ENCODE measurements at places on chromosomes 11 and 22.

DNA sequence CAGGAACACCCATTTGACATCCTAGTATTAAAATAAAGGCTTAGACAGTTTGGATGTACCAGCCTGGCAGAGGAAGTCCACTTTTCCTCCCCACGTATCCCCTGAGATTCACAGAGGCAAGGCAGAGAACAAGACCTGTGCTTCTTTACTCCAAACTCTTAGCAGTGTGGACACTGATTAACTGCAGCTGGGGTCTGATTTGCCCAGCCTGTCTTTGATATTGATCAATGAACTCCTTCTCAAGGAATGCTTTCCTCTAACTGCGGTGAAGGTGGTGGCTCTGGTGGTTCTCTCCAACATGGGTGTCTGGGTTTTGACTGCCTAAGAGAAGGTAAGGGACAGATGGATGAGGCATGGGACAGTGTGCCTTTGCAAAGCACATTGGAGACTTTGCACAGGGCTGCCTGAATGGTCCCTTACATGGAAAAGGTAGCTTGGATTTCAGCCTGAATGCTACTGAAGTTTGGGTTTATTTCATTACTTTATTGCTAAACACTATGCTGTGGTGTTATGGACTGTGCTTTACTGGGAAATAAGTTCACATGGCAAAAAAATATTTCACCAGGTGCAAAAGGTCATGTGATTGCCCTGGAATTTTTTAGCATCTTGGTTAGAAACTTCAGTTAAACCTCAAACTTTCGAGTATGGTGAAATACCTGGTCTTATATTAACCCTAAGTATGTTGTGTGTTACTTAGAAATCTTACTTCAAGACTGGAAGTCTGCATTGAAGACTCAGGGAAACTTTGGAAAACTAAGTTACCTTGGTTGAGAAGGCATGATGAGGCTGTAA lies 1.8 kb downstream of the GAS2 start:
- no peak for DNase-seq

- DNase-seq = no peak
Measured at GRCh38 chr11:74310857-74311256, 583 bp downstream of the P4HA3 start.

DNA sequence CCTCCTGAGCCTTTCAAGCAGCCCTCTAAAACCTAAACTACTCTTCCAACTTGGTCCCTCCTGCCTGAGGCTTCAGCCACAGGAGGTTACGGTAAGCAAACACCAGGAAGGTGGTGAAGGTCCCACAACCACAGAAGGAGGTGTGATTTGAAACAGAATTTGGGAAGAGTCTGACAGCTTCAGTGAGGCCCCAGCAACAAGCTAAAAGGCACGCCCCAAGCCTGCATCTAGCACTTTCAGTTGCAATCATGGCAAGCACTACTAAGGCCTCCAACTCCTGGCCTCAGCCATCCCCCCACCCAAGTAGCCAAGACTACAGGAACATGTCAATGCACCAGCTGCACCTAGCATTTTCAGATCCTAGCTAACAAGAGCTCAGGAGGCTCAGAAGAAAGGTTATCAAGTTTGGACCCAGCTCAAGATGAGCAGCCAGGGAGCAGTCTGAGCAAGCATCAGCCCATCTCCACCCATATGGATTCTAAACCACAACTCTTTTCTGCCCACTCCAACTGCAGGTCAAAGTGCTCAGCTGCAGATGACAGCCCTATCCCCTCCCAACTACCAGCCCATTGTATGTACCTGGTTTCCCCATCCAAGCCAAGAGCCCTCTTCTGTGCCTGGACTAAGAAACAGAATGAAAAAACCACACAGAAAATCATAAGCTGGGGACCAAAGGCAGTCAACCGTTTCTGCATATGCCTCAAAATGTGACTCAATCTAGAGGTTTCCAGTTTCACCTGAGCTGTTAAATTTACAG lies 10.4 kb upstream of the AHNAK start:
- no peak for DNase-seq

DNA sequence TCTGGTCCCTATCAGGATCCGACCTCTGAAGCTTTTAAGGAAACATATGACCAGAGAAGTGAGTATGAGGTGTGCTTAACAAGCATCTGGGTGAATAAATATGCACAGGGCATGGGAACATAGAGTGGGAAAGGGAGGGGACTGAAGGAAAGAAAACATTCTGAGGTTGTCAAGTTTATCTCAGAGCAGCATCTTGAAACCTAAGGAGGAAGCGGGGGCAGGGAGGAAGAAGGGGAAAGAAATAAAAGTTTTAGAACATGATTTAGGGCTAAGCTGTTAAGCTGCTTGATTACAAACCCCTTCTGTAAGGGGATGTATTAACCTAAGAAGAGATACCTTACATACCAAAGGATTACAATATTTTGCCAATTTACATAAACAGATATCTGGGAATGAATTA lies 24.0 kb upstream of the SC5D start:
- no peak for DNase-seq

DNA sequence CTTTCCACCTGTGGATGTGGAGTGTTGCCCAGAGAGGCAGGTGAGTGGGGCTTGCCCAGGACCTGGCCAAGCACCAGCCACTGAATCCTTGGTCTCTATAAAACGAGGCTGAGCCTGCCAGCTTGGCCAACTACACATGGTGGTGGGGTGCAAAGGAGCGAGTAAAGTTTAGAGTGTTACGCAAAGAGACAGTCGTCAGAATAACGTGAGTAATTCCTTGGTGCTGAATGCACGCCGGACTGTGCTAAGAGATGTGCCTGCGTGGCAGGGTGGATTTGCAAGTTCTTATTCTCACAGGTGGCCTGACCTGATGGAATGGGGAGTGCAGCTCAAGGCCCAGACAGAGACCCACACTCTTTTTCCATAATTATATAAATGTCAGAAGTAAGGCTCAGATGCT lies 88.6 kb upstream of the B3GAT1 start:
- no peak for DNase-seq

GRCh38 chr11:29328961-29329441 lies 687.8 kb downstream of the KCNA4 start:
- DNase-seq = no peak

GRCh38 chr22:48207919-48208535 lies 1445.6 kb downstream of the TBC1D22A start:
- DNase-seq = no peak

- no peak for DNase-seq
Measured at GRCh38 chr22:17914474-17914873, 109.9 kb downstream of the MICAL3 start.

DNA sequence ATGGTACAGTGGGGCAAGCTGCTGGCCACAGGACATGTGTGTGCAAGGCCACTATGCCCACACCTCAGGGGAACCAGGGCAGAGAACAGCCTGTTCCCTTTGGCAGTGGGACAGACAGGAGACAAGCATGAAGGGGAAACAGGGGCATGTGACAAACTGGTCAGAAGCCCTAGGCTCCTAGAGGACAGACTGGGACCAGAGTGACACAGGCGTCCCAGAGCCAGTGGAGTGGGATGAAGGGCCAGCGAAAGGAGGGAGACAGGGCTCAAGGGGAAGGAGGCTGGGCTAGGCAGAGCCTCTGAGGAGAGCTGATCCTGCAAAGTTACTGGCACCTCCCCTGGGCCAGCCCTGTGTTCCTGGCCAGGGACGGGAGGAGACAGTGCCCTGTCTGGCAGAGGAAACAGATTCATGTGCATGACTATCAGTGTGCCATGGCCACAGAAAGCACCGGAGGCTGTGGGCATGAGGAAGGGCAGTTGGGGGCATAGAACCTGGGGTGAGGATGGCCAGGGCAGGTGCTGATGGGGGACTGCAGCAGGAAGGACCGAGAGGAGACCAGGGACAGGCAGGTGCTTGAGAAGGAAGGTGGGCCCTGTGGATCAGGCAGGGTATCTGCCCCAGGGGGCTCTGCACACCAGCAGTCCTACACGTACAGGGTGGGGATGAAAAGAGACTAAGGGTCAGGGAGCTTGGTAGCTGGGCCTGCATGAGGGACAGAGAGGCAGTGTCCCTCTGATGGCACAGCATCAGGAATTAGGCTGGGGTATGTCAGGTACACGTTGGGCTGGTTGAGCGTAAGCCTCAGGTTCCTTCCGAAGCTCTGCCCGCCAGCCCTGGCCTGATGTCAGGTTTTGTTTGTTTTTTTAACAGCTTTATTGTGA lies 9.8 kb downstream of the DERL3 start:
- no peak for DNase-seq

- no peak for DNase-seq
Measured at GRCh38 chr11:3154001-3154599, 11.0 kb downstream of the OSBPL5 start.

DNA sequence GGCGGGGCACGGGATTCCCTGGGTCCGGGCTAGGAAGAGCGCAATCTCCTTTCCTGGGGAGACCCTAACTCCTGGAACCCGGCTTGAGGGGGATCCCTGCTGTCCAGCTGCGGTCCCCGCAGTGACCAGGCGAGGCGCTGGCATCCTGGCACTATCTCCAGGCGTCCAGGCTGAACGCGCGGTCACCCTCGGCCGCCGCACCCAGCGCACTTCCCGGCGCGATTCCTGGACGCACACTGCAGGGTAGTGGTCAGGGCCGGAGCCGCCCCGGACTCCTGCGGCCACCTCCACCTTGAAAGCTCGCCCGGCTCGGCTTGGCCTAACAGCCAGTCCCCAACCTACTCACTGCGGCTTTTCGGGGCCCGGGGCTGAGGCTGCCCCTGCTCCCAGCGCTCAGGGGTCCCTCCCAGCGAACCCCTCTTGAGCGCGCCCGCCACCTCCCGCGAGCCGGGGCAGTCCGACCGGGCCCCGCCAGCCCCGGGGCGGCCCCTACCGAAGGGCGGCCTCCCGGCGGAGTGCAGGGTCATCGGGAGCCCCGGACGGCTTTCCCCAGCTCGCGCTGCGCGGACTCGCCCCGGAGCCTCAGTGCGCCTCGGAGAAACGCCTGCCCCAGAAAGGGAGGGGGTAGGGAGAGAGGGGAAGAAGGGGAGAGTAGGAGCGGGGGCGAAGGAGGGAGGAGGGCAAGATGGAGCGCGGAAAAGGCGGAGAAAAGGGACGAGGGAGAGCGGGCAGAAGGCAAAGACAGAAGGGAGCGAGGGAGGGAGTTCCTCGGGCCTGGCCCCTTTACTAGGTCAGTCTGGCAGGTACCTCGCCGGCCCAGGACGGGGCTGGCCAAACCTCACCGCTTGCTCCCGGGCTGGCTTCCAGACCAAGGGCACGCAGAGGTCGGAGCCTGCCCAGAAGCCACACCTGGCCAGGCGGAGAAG lies 1.0 kb downstream of the POU2AF3 start:
- no peak for DNase-seq

DNA sequence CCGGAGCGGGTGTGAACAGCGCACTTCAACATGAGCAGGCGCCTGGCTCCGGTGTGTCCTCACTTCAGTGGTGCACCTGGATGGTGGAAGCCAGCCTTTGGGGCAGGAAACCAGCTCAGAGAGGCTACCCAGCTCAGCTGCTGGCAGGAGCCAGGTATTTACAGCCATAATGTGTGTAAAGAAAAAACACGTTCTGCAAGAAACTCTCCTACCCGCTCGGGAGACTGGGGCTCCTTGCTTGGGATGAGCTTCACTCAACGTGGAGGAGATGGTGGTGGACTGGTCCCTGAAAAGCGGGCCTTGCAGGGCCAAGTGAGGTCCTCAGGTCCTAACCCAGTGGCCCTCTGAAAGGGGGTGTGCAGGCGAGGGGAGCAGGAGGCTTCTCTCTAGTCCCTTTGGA lies 7.5 kb downstream of the MCAM start:
- no peak for DNase-seq

GRCh38 chr11:21861314-21861713 lies 331.6 kb upstream of the ANO5 start:
- DNase-seq = no peak

DNA sequence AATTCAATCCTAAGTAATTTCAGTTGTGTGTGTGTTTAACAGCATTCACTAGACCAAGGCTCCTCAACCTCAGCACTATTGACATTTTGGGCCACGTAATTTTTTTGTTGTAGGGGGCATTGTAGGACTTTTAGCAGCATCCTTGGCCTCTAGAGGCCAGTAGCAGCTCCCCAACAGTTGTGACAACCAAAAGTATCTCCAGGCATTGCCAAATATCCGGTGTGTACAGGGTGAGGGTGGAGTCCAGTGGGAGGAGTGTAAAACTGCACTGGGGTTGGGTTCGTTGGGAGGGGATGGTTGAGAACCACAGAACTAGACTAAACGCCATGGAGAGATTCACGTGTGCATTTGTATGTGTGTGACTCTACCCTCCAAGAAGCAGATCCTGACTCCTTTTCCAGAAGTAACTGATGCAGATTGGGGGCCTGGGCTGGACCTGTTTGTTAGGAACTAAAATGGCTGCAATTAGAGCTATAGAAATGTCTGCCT lies 5.9 kb upstream of the PHF21A start:
- no peak for DNase-seq

GRCh38 chr11:86446924-86447285 lies 72.2 kb downstream of the CCDC81 start:
- no peak for DNase-seq

DNA sequence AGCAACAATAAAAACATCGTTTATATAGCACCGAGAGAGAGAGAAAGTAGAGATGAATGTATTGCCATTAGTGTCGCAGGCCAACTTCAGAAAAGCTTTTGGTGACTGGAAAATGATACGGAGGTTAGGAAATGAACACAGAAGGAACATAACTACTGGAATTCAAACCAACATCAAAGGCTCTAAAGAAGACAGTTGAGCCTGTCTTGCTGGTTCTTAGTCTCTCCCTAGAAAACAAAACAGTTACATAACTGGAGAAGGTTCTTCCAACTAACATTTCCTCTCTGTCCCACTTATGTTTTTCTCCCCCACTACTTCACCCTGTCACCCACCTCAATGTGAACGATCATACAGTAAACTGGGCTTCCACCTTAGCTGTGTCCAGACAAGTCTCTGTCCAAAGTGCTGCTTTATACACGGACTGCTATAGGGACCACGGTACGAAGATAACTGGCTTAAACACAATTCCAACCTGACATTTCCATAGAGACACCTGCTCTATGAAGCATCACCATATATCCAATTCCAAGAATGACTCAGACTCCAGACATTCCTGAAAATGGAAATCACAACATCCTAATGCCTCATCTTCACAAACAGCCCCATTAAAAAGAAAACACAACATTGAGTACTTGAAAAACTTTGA lies 85.2 kb upstream of the ARHGAP32 start:
- no peak for DNase-seq

- DNase-seq = no peak
Measured at GRCh38 chr22:45009606-45010531, at the start of gene PHF21B. TSS of gene PHF21B (minus strand) at chr22:45010005. CDS start at chr22:45009549, 456 bp downstream.

- DNase-seq = no peak
Measured at GRCh38 chr22:49561976-49562375, 265.7 kb downstream of the BRD1 start.
